ENCODE measurements at places on chromosomes 7 and 10.

GRCh38 chr7:151756076-151756731 lies 120.7 kb downstream of the PRKAG2 start:
- peak; percentile 75 for DNase-seq

GRCh38 chr10:27448921-27449320 lies 55.2 kb upstream of the RAB18 start:
- DNase-seq, result no peak

- DNase-seq, result no peak
Measured at GRCh38 chr10:79024720-79025198, 44.0 kb upstream of the ZMIZ1 start.

GRCh38 chr7:23276947-23277346 lies 22.2 kb upstream of the MALSU1 start:
- DNase-seq, result no peak

- no peak for DNase-seq
Measured at GRCh38 chr7:156703209-156703608, 62.6 kb downstream of the RNF32 start.

GRCh38 chr10:7872041-7872442 lies 53.7 kb downstream of the TAF3 start:
- DNase-seq, result no peak

DNA sequence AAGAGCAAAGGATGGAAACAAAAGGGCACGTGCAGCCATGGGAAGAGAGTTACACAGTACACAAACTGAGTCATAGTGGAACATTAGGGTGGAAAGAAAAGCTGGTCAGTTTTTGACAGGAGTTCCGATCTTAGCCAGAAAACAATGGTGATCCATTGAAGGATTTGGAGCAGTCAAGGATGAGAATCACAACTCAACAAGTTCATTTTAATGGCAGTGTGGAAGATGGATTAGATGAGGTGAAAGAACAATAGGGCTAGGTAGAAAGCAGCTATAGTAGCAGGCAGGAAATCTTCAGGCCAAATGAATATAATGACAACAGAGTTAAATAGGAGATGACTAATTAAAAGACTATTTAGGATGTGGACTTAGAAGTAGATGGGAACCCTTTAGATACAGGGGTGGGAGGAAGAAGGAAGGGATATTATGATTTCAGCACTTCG lies 136.3 kb downstream of the DOCK4 start:
- no peak for DNase-seq

DNA sequence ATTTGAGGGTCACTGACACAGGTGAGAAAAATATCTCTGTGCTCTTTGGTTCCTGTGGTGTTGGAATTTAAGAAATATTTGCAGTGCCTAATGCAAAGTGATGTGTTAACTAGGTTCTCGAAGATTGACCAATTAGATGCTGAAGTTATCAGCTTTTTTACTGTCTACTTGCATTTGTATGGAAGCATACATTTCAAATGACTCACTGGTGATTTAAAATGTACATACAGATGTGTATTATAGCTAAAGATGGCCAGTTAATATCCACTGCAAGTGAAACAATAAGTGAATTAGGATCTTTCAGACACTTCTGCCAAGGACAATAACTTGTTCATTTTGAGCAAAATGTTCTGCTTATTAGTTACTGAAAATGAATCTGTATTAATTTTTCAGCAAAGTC lies 205.0 kb downstream of the FANK1 start:
- DNase-seq, result no peak

GRCh38 chr7:29255906-29256692 lies 61.5 kb downstream of the CHN2 start:
- DNase-seq, result no peak

DNA sequence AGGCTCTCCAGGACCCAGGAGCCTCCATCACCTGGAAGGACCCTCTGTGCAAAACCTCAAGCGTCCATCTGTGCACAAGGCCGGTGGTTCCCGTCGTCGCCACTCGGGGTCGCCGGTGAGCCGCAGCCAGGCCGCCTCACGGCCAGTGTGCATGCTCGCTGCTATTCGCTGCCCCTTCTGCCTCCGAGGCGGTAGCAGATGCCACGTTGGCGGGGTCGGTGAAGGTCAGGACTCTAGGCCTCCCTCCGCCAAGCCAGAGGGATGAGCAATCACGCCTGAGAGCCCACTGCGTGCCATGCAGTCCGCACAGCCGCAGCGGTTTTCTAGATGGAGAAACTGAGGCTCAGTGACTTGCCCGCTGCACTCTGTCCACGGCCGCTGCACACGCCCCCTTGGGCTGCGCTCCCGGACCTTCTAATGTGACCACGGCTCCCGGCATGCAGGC lies 5.7 kb downstream of the UPK3B start:
- no peak for DNase-seq

DNA sequence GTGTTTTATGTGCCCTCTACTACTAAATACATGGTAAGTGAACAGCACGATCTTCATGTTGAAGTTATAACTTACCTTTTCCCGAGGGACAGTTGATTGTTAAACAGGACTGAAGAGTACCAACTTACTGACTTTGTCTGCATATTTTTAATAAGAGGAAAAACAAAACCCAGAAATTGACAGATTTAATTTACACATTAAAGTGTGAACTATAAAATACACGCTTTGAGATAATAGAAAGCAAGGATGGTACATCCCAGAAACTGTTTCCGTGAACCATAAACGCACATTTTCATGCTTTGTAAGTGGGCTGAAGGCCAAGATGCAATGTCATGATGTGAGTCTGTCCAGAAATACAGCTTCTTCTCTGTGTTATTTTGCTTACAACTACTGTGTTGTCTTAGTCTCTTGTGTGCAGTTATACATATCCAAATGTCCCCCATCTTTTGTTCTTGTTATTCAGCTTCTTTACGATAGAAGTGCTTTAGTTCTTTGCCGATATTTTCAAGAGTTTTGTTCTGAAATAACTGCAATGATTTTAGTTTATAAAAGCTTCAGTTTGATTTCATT lies 190.1 kb downstream of the MLLT10 start:
- DNase-seq, result no peak

DNA sequence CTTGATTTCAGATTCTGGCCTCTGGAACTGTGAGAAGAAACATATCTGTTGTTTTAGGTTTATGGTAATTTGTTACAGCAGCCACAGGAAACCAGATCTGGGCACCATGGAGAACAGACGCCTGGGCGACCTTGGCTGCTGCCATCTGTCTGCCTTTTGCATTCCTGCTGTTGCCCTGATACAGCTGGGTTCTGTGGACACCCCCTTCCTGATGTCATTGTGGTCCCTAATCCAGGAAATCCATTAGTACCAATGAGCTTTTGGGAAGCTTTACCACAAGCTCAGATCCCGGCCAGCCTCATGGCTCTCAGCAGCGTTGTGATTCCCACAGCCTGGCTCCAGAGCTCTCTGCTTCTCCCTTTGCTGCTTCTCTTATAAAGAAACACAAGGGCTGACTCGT lies 174.2 kb upstream of the NPS start:
- DNase-seq, result no peak

GRCh38 chr10:79560160-79560709 lies at the start of gene SFTPA2:
Gene SFTPA2 (minus strand): TSS chr10:79560407. CDS start chr10:79559483, 924 bp downstream.
- no peak for DNase-seq

GRCh38 chr7:75658369-75658768 lies 80.4 kb downstream of the HIP1 start:
- DNase-seq, result no peak

GRCh38 chr10:131644864-131645658 lies 255.7 kb upstream of the PPP2R2D start:
- DNase-seq, result no peak

DNA sequence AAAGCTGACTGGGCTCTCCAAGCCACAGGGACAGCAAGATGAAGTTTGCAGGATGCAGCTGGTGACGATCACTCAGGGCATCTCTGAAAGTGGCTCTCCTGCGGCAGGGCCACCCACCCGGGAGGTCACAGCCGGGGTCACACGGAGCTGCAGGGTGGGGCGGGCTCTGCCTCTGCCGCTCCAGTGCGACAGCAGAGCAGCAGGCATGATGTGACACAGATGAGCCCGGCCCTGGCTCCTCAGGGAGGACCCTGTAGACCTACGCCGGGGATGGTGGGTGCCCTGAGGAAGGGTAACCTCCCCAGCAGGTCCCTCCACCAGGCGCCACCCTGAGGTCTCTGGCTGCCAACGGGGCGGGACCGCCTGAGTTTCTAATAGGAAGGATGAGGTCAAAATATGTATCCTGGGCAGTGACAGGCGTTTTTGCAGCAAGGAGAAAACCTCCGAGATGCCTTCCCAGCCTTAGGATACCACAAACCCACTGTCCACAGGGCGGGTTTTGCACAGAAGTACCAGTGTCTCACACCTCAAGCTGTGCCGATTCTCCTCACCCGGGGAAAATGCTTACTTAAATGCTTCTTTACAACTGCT lies 114.8 kb upstream of the DIP2C start:
- no peak for DNase-seq
